ENCODE measurements at places on chromosomes 2 and 18. TPM values are rescaled to one million over a fixed set of nuclear protein-coding genes. Genes with fewer than 3 reads are reported as not detected.

The KLHL29 gene
- total RNA-seq = 2.0 TPM

The EVA1A gene
- 0.11 TPM for total RNA-seq

DNA sequence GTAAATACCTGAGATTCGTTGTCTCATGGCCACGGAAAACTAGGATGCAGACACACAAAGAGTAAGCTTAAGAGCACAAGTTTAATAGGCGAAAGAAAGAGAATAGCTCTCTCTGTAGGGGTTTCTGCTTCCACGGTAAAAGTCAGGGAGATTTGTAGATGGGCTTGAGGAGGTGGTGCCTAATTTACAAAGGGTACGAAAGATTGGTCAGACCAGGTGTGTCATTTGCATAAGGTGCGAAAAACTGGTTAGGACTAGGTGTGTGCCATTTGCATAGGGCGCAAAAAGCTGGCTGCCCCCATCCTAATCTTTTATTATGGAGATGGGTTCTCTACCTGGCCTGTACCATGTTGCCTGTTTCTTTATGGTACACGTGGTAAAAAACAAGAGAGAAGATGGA is 170.5 kb upstream of the DOK6 start:
- H3K4me1 ChIP-seq = no peaks in the 10 kb centered on the region
- no peaks in the 10 kb centered on the region for H3K36me3 ChIP-seq
- H3K27me3 ChIP-seq = no peaks in the 10 kb centered on the region
- H3K27ac ChIP-seq = no peak overlapping the region

- H3K4me3 ChIP-seq = no peak overlapping the region
- peaks cover 4% of the 10 kb centered on the region for H3K36me3 ChIP-seq
- H3K4me1 ChIP-seq = peaks cover 7% of the 10 kb centered on the region
- no peak for DNase-seq
These were observed 27.1 kb upstream of the ZC3H15 start for GRCh38 chr2:186459009-186459408.

The KLHL41 gene
- total RNA-seq = 0.46 TPM

DNA sequence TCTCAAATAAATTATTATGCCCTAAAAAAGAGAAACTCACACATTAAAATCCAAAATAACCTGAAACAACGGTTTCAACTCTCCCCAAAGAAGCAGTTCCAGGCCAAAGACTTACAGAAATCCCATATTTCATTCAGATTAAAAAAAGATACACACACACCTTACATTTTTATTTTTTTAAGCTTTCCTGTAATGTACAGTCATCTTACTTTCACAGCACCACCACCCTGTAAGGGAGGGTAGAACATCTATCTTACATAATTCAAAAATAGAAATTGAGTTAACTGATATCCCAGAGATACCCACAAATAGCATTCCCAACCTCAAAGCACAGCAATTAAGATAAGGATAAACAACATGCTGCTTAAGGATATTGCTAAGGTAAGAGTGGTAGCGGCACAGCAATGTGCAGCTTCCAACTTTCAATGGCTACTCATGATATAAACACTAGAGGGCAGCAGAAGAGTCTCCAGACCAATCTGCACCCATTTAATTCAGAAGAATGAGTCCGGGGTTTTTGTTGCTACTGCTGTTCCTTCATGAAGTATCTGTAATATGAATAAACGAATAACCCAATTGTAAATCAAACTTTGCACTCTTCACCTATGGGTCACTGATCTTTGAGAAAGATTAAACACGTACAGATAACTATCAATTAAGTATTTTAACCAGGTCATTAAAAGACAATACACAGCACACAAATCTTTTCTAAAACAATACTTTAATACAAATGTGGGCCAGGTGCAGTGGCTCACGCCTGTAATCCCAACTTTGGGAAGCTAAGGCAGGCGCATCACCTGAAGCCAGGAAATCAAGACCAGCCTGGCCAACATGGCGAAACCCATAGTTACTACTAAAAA is 11.3 kb downstream of the GFPT1 start:
- no peak for DNase-seq
- peak overlapping the region; percentile 1 for H3K27ac ChIP-seq
- H3K27me3 ChIP-seq = no peaks in the 10 kb centered on the region

Data from activated CD4-positive, alpha-beta T cell treated with anti-CD3 and anti-CD28 coated beads for 36 hours (primary cell).